SHP77 treated with DMSO at 0.1 percent for 48 hours (cell line): ENCODE measurements at places on chromosomes 5 and 9.

DNA sequence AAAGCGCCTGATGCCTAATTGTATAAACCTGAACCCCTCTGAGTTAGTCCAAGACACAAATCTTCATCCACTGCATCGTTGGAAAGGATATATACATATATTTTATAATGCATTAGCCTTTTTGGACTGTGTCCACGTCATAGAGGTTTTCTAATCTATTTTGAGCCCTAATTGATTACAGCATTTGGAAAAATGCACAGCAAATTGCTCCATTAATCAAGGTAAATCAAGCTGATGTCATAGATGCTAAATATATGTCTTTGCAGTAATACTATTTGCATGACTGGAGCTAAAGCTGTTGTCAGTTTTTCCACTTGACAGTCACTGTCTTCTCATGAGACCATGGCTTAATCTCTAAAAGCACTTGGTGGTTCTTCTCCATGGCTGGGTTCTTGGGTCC is 483.5 kb upstream of the TNC start:
- no peak for DNase-seq

GRCh38 chr9:126752881-126753670 is 51.8 kb upstream of the ZBTB43 start:
- DNase-seq, result no peak

- DNase-seq, result no peak
These were observed 69.0 kb downstream of the CFAP90 start for GRCh38 chr5:7781899-7782298.

- no peak for DNase-seq
These were observed 316.8 kb downstream of the NDUFS4 start for GRCh38 chr5:53877243-53877642.

- DNase-seq, result no peak
These were observed 300.0 kb downstream of the SH3GL2 start for GRCh38 chr9:17878810-17879370.

DNA sequence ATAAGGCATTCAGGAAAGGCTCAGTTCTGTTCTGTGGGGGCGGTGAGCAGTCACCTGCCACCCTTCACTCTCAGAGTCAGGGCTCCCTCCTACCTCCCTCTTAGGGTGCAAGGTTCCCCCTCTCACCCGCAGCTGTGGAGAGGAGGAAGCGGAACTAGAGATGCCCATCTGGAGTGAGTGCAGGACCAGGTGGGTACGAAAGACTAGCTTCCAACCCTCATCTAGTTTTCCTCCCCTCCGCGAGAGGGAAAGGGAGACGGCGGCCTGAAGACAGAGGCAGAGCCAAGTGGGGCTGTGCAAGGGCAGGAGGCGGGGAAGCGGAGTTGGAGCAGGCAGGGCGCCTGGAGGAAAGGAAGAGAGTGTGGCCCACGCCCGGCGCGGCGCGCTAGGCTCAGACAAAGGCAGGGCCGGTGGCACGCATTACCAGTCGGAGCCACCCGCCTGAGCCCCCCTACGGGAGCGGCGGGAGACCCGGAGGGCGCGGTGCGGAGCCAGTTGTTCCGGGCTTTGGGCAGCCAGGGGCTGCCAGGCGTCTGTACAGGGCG is 7.3 kb downstream of the PRR7 start:
- DNase-seq, result no peak

- DNase-seq, result no peak
These were observed 308.6 kb upstream of the EFNA5 start for GRCh38 chr5:107979291-107979690.

- DNase-seq, result no peak
These were observed 222.6 kb downstream of the PRDM9 start for GRCh38 chr5:23730023-23730422.

DNA sequence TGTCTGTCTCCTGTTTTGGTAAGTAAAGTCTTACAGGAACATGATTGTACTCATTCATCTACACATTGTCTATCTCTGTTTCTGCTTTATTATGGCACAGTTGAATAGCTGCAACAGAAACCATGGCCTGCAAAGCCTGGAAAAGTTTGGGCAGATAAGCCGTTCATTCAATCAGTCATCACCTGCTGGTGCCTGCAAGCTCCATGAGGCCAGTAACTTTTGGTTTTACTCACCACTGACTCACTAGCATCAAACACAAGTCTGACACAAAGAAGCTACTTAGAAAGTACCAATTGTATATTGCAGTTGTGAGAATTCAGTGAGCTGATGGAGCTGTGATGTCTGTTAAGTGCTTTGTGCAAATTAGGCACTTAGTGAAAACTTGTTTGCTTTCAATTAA is 373.6 kb upstream of the SGCD start:
- DNase-seq, result no peak

- no peak for DNase-seq
These were observed 174.9 kb upstream of the SPRY4 start for GRCh38 chr5:142499591-142500226.

GRCh38 chr9:36470643-36471290 is 70.7 kb upstream of the RNF38 start:
- no peak for DNase-seq

DNA sequence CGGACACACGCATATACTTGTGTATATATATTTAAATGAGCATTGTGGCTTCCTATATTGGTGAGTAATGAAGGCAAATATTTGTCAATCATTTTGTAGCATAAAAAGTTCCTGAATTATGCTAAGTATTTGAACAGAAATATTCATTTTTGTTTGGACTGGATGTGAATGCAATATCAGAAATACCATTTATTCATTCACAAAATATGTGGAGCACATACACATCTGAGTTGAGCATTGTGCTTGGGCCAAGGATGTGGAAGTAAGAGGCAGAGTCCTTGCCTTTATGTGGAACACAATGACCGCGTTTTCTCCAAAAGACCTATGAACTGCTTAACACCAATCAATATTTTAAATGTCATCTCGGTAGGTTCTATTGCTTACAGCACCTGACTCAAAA is 1086.5 kb downstream of the NR2F1-AS1 start:
- no peak for DNase-seq

- no peak for DNase-seq
These were observed 61.1 kb downstream of the SAXO1 start for GRCh38 chr9:18971909-18972308.

DNA sequence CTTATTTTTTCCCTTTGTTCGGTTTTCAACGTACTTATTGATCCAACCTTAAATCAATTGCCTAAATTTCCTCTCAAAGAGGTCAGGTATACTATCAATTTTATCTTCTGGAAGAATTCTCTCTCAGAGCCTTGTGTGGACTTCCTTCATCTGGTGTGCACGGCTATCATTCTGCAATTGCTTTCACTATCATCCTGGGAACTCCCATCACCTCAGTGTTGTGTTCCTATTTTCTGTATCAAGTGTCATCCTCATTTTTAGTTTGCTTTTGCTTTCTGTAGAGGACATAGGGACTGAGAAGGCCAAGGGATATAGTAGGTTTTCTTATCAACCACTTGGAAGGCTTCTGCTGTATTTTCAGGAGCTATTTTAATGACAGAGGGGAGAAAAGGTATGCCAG is 11.3 kb downstream of the STOM start:
- DNase-seq, result no peak

GRCh38 chr5:136423944-136424606 is 58.7 kb upstream of the TRPC7 start:
- DNase-seq, result no peak

DNA sequence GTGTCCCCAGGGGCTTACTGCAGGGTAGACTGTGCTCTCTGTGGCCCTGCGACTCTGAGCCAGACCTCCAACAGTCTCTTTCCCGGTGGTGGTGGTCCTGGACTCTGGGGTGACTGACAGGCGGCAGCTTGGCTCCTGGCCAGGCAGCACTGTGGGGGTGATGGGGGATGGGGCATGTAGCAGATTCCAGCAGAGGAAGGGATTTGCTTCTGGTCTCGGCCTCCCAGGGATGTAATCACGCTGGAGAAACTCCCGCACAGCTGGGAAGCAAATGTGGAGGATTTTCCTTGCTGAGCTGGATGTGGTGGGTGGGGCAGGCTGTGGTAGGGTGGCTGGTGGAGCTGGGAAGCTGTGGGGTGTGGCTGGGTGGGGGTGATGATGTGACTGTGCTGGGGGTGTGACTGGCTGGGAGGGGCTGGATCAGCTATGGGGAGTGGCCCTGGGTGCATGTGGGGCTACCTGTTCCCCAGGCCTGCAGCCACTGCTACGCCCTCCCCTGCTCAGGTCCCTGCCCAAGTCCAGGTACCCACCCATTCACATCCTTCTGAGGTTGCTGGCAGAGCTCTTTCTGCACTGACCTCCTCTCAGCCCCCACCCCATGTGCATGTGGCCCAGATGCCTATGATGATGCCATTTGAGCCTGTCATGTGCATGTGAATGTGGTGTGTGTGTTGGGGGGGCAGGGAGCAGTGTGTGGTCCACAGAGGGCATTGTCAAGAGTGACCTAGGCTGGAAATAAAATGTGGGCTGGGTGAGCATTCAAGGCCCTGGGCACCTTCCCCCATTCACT is 3.8 kb downstream of the NDST1 start:
- no peak for DNase-seq

DNA sequence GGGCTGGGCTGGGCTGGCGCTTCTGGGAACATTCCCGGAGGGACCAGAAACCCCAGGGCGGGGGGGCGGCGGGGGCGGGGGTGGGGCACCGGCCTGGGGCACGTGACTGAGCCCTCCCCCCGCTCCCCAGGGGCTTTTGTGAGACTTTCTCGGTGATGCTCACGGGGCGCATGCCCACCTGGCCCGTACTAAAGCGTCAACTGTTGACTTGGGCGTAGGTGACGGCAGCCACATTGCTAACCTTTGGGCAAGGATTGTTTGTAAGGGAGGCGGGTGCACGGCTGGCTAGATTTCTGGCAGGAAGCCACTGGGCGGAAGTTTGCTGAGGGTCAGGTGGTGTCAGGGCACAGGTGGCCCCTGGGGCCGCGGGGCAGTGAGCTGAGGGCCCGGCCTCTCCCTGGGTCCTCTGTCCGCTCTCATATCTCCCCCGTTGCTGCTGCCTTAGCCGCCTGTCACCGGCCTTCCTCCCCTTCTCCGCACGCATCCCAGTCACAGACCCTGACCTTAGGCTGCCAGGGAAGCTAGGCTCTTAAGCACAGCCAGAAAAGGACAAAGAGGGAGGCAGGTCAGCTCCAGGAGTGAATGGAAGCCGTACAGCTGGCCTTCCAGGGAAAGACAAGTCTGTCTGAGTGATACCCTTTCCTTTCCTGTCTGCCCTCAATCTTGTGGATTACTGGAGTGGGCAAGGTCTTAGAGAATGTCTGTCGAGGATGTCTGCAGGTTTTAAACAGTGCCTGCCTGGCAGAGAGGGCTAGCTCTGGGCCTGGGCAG is 812 bp downstream of the CACFD1 start:
- peak; percentile 67 for DNase-seq

- no peak for DNase-seq
These were observed 938.5 kb upstream of the ACO1 start for GRCh38 chr9:31445960-31446359.

DNA sequence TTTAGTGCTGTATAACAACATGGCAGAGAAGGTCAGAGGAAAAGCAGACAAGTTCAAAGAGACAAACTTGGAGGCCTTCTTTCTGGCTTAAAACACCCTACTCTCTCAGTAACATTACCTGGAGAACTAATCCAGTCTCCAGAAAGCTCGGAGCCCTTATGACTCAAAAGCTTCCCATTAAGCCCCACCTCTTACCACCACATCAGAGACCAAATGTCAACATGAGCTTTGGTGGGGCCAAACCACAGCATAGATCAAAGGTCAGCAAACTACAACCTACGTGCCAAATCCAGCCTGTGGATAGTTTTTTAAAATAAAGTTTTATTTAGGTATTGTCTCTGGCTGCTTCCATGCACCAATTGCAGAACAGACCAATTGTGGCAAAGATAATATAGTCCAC is 589.9 kb downstream of the DNAH5 start:
- DNase-seq, result no peak

DNA sequence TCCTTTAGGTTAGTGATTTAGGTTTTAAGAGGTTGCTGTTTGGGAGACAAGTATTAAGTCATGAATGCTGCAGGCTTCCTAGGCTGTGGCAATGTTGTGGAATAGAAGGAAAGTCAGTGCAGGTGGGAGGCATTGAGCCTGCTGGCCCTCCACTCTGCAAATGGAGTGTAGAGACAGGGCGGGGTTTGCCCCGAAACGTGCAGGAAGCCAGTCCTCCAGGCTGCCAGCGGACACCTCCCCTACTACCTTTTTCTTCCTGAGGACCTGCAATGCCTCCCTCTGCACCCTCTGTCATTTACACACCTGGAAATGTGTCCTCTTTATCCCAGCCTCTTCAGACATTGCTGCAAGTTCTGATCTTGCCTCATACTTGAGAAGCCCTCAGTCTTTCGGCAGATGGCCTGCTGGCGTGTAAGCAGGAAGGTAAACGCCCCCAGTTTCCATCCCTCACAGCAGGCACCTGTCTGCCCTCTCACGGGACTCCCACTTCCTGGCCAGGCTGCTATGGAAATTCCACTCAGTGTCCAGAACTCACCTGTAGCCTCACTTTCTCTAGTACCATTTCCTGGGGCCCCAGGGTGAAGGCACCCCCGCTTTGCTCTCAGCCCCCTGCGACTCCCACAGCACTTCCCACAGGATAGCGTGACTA is 81.6 kb upstream of the BOD1 start:
- no peak for DNase-seq

- no peak for DNase-seq
These were observed 270.0 kb downstream of the ADAMTSL1 start for GRCh38 chr9:18743971-18744370.

GRCh38 chr5:139446956-139447779 is 7.8 kb upstream of the DNAJC18 start:
- DNase-seq, result no peak

DNA sequence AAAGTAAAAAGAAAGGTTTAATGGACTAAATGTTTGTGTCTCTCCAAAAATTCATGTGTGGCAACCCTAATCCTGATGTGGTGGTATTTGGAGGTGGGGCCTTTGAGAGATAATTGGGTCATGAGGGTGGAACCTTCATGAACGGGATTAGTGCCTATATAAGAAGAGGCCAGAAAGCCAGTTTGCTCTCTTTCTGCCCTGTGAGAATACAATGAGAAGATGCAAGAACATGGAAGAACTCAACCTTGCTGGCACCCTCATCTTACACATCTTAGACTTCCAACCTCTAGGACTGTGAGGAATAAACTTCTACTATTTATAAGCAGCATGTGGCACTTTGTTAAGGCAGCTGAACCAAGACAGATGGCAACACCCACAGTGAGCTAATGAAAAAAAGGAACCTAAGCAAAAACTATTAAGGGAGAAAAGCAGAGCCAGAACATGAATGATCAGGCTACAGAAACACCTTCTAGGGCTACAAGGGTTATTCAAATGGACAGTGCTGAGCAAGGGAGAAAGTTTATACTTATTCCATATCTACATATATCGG is 159.5 kb downstream of the PLK2 start:
- DNase-seq, result no peak

GRCh38 chr5:27701931-27702903 is 663.8 kb upstream of the CDH9 start:
- peak; percentile 37 for DNase-seq

- DNase-seq, result no peak
These were observed 100.2 kb upstream of the OTULINL start for GRCh38 chr5:14481349-14481748.

DNA sequence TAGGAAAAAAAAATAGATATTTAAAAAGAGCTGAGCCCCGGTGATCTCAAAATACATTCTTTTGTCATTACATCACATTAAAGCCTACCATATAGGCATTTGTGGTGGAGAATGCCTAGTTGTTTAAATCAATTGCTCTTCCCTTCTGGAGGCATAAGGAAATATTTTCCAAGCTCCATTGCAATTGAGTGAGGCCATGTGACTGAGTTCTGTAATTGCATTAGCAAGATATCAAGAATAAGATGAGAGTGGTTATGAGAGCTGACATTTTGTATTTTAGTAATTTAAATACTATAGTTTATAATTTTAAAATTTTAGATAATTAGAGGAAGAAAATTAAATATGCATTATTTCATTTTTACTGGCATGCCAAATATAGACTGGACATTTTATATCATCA is 1195.9 kb downstream of the DTWD2 start:
- DNase-seq, result no peak

GRCh38 chr9:83029531-83030137 is 33.3 kb downstream of the RASEF start:
- DNase-seq, result no peak
